ENCODE measurements at places on chromosomes 2 and 18.

DNA sequence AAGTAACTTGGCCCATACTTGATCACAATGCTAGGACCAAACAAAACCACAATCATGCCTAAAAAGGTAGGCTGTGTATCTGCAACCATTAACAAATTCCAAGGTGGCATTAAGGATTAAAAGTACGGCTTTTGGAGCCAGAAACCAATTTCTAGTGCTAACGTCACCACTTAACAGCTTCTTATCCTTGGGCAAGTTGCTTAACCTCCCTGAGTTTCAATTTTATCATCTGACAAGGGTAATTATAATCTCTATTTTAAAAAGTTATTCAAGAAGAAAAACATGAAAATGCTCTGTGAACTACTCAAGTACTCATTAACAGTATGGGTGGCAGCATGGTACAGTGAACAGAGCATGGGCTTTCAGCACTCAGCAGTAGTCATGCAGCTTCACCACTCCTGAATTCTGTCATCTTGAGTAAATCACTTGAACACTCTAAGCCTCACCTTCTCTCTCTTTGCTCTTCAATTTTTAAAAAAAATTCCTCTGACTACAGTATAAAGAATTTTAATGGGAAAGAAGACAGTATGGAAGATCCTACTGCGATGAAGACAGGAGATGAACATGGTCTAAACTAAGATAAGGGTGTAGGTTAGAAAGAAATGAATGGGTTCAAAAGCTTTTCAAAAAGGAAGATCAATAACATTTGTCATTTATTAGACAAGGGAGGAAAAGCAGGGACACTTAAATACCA is 69.2 kb downstream of the SS18 start:
- DNase-seq: no peak

DNA sequence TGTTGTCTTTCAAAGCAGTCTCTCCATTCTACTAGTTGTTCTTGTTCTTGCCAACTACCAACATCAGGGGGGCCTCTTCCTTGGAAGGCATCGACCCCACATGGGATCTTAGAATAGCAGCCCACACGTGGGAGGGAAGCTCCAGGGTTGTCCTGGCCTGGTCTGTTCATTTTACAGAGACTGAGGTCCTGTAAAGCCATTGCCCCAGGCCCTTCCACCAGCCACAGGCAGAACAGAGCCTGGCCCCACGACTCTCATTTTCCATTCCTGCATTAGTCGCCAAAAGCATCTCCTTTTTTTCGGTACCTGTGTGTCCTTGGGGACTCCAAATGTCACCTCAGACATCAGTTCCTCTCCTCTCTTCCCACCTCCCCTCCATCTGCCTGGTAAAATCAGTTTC is 28.0 kb downstream of the CNGA3 start:
- DNase-seq: no peak

DNA sequence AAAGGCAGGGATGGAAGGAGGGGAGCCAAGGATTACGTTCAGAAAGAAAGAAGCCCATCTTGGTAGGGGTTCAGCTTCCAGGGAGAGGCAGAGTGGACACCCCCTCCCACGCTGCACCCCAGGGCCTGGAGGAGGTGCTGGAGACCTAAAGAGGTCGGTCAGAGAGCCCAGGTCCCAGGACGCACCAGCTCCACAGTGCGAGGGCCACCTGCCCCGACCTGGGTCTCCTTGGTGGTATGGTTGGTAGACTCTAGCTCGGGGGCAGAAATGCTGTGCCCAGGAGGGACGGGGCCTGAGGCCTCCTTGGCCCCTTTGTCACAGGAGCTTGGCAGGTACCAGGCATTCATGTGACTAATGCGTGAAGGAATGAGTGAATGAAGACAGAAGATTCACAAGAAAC is 87.1 kb upstream of the RAB6C start:
- DNase-seq: no peak

DNA sequence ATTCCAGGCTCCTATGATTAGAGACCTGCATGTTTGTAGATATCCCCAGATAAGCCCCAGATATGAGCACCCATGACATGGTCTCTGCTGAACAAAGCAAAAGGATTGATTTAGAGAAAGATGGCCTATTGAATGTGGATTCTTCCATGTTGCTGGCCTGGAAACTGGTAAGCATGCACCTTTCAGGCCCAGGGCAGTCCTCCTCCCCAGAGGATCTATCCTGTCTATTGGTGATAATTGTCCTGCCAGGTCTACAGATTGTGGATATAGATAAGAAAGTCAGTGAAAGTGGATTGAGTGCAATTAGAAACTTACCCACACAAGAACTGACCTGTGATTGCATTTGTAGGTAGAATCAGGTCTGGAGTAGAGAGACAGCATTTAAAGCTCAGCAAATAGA is 256.9 kb upstream of the SIX3 start:
- no peak for DNase-seq

DNA sequence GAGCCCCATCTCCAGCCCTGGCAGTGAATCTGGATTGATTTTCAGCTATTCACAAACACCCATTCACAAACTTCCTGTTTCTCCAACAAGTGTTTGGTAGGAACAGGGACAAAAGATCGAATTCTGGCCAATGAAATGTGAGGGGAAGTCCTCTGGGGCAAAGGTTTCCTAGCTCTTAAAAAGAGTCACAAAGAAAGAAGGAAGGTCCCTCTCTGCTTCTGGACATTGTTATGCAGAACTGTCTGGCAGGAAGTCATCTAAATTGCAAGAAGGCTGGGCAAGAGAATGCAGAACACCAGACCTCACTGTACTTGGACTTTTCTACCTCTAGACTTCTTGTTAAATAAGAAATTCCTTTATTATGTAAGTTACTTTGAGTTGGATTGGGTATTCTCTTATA is 137.3 kb downstream of the CCDC148 start:
- peak; percentile 12 for DNase-seq

GRCh38 chr18:52060607-52061304 is 279.2 kb upstream of the DCC start:
- DNase-seq: peak; percentile 25

DNA sequence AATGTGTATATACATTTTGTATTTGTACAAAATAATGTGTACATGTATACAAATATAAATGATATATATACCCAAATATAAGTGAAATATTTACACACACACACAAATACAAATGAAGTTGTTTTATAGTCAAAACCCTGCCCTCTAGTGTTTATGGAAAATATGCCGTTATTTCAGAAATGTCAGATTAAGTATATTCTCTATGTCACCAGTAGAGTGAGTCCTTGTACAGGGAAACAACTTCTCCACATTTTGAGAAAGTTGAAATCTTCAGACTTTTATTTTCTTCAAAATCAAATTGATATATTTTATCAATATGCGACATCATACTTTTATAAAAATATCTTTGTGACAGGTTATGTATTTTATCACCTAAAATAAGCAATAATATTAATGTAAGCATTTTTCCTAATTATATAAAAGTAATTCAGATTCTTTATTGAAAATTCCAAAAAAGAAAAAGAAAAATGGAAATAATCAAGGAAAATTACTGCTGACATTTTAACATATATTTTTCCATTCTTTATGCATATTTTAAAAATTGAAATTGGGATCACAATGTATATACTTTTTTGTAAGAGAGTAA is 22.4 kb downstream of the ARL6IP6 start:
- peak; percentile 16 for DNase-seq

DNA sequence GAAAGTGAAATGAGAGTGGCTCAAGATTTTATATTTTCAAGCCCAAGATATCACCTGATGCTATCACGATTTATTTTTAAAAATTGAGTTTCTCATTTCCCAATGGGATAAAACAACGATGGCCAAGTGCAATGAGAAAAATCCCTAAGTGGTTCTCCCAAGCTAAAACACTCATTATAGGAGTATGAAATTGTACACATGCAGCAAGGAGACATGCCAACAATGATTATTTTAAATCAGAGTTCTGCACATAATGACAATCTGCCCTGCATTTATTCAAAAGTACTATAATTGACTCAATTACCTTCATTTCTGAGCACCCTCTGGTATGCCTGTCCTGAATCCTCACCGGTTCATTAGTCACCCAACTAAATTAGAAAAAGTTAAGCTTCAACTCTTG is 12.7 kb downstream of the CYTIP start:
- DNase-seq: no peak

DNA sequence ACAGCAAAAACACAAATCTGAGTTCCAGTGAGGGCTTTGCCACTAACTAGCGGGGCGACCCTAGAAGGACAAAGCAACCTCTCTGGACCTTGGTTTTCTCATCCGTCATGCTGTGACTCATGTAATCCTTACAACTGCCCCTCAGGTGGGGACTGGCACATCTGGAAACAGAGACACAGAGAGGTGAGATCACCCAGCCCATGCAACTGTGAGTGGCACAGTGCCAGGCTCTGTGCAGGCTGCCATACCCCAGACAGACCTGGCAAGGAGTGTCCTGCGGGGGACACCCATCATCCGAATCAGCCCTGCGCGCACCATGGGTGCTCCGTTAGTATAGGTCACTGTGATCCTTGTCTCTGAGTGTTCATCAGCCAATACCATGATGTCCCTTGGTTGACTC is 198.3 kb downstream of the SMAD7 start:
- no peak for DNase-seq

- peak; percentile 68 for DNase-seq
Measured at GRCh38 chr2:237626813-237627440, 460 bp upstream of the LRRFIP1 start.

DNA sequence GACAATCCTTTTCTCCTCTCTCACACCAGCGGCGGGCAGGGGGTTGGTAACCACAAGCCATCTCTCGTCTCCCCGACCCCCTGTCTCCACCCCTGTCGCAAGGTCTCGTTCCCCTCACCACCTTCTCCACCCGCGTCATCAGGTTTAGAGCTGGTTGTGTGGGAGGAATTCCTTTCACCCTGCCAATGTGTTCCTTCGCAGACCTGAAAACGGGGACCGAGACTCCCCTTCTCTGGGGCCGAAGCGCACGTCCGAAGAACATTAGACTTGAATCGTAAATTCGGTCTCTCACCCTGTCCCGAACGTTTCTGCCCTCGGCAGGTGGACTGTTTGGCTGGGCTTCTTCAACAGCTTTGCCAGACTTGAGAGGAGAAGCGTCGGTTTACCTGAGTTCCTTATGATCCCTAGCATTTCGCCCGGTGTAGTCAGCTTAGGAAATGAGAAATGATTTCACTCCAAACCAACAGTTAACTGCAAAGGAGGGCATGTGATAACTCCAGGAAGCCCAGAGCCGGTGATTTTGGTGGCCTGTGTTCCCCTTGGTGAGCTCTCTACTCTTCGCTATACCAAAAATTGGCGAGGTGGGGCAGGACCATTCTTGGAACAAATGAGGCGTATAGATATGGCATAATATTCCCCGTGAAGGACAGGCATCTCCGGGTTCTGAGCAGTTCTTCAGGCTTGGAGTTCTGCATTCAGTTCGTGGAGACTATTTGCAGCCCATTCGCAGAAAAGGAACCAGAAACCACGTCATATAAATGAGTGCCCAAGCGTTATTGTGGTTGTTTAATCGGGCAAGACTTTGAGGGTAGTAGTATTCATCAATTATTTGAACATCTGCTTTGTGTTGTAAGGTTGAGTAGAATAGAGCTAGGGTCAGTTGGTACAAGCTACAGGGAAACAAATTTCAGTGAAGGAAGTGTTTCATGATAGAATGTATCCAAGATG is 694 bp downstream of the CFAP36 start:
- DNase-seq: peak; percentile 22

DNA sequence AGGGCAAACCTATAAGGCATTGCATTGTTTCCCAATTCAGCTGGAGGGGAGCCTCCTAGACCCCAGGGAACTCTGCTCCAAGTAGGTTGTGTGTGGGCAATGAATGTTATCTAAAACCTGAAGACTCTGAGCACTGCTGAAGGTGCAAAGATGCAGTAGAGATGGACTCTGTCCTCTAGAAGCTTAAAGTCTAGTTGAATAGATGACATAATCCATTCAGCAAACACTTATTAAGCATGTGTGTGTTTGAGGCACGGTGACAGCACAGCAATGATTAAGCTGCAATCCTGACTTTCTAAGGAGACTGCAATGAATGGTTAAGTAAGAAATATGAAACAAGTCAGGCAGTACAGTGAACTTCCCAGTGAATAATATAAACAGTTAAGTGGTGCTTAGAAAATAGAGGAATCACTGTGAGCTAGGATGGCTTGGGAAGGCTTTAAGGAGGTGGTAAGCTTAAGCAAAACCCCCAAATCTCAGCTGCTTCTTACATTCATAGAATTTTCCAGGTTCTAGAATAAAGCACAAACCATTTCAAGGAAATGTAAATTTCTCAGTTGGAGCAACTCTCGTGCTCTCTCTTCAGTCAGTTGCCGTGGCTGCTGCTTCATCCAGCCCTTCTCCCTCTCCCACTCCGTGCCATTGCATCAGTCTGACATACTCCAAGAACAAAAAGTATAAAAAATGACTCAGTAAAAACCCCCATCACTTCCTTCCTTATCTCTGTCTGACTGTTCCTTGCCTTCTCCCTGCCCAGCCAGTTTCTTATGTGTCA is 19.1 kb downstream of the MXD1 start:
- DNase-seq: no peak

DNA sequence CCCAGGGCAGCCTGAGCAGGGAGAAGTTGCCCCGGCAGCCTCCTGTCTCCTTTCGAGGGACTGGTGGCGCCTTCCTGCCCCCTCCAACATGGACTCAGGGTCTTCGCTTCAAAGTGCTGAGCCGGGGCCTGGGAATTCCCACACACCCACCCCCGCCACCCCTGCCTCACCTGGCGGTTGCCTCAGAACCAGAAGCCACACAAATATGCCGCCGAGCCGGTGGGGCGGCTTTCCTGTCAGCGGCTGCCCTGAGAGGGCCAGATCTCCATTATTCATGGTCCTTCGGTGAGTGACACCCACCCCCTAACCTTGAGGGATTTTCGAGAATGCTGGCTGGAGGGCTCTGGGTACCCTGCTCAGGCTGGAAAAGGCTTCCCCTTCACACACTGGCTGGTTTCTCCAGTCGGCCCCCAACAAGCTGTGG is 71.7 kb downstream of the SMAD7 start:
- peak; percentile 78 for DNase-seq

- no peak for DNase-seq
Measured at GRCh38 chr2:231207734-231208133, 9.3 kb downstream of the ARMC9 start.

DNA sequence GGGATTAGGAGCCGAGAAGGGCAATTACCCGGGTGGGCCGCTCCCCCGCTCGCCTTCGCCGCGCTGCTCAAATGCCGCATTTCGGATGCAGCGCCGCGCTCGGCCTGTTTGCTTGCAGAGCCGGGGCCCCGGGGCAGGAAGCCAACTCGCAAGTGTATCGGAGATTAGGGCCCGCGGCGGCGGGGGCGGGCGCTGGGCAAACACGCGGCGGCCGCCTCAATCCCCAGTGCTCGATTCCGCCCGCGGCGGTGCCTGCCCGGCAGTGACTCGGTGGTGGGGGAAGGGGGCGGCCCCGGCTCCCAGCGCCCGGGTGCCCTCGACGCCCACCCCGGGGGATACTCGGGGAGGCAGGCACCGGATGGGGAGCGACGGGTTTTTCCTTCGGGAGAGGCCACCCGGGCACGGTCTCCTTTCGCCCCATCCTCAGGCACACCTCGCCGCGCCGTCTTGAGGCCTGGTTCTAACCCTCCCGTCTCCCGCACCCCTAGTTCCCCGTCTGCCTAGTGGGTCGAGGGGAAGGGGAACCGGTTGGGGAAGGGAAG is 26.6 kb upstream of the NOTO start:
- peak; percentile 73 for DNase-seq

GRCh38 chr18:12041561-12041960 is 52.1 kb upstream of the ANKRD62 start:
- no peak for DNase-seq

All from iPS-NIHi11 (cell line).